ACHN (cell line): ENCODE measurements at places on chromosomes 12 and 14.

DNA sequence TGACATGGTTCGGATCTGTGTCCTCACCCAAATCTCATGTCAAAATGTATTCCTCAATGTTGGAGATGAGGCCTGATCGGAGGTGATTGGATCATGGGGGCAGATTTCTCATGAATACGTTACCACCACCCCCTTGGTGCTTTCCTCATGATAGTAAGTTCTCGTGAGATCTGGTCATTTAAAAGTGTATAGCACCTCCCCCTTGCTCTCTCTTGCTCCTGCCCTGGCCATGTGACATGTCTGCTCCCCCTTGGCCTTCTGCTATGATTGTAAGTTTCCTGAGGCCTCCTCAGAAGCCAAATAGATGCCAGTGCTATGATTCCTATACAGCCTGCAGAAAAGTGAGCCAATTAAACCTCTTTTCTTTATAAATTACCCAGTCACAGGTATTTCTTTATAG is 7.1 kb downstream of the OR6C68 start:
- DNase-seq, result no peak

GRCh38 chr12:57146092-57146491 is 1.3 kb downstream of the LRP1-AS start:
- DNase-seq, result no peak

- DNase-seq, result no peak
Observed at GRCh38 chr14:100042286-100042685, 22.9 kb upstream of the EVL start.

GRCh38 chr14:103746701-103747100 is 31.1 kb downstream of the ZFYVE21 start:
- DNase-seq, result peak; percentile 59

DNA sequence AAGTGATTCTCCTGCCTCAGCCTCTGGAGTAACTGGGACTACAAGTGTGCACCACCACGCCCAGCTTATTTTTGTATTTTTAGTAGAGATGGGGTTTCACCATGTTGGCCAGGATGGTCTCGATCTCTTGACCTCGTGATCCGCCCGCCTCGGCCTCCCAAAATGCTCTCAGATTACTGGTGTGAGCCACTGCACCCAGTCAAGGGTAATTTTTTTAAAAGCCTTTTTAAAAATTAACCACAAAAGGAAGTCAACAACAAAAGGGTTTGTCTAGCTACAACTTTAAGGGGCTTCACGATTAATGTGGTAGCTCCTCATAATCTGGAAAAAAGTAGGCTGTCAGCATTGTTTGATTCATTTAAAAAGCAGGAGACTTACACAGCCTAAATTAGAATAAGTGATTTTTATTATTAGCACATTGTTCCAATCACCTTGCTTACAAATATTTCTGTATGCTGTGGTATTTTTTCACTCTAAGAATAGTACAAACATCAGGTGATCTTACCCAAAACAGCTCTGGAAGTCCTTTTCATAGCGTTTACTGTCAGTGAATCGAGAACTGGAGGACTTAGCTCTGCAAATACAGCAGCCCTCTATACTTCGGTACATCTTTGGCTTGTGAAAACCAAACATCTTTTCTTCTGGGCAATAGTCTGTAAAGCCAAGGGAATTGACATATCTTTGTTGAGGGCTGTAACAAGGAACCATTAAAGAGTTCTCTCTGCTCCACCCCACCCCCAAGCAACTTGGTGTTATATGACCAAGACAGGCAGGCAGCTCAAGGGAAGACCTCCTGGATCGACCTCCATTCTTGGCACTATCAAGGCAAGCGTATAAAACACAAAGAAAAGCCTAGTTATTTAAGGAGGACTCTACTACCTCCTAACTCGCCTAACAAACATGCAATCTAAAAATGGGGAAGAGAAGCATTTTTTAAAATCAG is 28.1 kb downstream of the SINHCAF start:
- no peak for DNase-seq

GRCh38 chr14:64573109-64573508 is 23.3 kb downstream of the PPP1R36 start:
- no peak for DNase-seq

DNA sequence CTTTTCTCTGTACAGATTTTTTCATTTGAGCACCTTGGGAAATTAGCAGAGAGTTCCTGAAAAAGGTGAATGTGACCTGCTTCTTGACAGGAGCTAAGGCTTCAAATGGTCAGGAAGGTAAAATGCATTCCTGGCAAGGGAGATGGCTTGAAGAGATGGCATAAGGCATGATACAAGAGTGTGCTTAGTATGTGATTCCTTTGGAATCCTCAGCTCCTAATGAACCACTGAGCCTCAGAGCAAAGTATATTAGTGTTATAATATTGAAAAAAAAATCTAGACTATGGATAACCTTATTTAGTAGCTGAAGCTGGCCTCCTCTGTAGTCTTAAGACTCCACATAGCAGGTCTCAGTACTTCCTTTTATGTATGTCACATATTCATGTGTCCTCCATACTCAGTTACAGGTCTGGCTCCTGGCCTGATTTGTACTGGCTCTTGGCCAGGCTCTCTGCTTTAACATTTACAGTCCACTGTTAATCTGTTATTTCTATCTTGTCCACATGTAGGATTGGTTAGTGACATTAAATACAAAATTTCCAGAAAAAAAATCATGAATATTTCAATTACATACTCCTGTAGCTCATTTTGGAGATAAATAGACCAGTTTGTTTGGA is 17.9 kb downstream of the TOGARAM1 start:
- no peak for DNase-seq
